ENCODE measurements at places on chromosomes 13 and 19. TPM values are rescaled to one million over a fixed set of nuclear protein-coding genes. Genes with fewer than 3 reads are reported as not detected.

Gene SERPINE3
- not detected for total RNA-seq

Gene CKM
- total RNA-seq = not detected

Gene TMEM238
- 8.3 TPM for total RNA-seq

Gene PAN3
- 38.5 TPM for total RNA-seq

Gene ZFP28
- 3.5 TPM for total RNA-seq

Gene DCT
- not detected for total RNA-seq

Gene ZNF136
- total RNA-seq = 12.1 TPM

Gene DNAJC15
- total RNA-seq = 17.6 TPM

Gene RPS5
- total RNA-seq = 757 TPM

Gene KRTDAP
- total RNA-seq = not detected

Gene KLHL1
- total RNA-seq = not detected

Gene MBD3L2
- not detected for total RNA-seq

Gene ZNF780A
- total RNA-seq = 26.3 TPM

Gene MCEMP1
- total RNA-seq = not detected

Gene IFNL1
- total RNA-seq = 0.36 TPM

Gene MUC16
- not detected for total RNA-seq

Gene RHPN2
- 0.31 TPM for total RNA-seq

Data from natural killer cell treated with Interleukin-12 subunit alpha and Interleukin-12 subunit beta and Interleukin-15 and Interleukin-18, amount 100 ng/mL, for 72 hours (primary cell).